Pancreas (tissue), 10 donors: ENCODE measurements at places on chromosomes 3 and 15. TPM values are rescaled to one million over a fixed set of nuclear protein-coding genes. Genes with fewer than 3 reads are reported as not detected.

DNA sequence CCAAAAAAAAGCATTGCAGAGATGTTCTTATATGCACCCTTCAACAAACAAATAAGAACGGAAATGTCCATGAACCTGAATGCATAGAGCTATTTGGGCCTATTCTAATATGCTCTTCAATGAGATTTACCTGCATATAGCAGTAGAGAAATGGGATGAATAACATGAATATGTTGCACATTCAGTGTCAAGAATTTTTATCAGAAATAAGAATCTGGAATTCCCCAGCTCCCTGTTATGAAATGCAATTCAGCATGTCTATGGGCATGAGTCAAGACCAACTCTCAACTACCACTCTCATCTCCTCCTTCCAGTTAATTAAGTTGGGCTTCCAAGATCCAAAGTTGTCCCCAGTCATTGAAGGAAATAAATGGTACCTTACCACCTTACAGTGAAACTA, 133.7 kb upstream of the ALCAM start:
- DNase-seq = no peak

- no peak for DNase-seq
Observed at GRCh38 chr3:4241595-4242170, 61.5 kb upstream of the SETMAR start.

DNA sequence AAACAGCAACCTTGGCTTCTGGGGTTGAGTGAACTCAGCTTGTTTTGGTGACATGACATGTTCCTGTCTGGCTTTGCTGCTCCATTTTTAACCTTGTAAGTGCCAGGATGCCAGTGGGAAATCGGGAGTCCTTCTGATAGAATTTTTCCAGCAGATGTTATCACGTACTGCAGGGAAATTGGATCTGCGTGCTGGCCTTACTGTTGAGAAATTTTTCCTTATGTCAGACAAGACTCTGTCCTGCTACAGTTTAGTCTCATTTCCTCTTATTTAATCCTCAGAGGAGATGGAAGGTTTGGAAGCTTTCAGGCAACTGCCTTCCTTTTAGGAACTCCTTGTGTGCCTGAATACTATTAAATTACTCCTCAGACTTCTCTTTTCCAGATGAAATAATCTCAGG, 80.6 kb downstream of the PGPEP1L start:
- DNase-seq = no peak

Gene EIF5A2
- total RNA-seq = 1.9 TPM
